Ascending aorta (tissue), 2 donors: ENCODE measurements at places on chromosomes 6 and 20.

DNA sequence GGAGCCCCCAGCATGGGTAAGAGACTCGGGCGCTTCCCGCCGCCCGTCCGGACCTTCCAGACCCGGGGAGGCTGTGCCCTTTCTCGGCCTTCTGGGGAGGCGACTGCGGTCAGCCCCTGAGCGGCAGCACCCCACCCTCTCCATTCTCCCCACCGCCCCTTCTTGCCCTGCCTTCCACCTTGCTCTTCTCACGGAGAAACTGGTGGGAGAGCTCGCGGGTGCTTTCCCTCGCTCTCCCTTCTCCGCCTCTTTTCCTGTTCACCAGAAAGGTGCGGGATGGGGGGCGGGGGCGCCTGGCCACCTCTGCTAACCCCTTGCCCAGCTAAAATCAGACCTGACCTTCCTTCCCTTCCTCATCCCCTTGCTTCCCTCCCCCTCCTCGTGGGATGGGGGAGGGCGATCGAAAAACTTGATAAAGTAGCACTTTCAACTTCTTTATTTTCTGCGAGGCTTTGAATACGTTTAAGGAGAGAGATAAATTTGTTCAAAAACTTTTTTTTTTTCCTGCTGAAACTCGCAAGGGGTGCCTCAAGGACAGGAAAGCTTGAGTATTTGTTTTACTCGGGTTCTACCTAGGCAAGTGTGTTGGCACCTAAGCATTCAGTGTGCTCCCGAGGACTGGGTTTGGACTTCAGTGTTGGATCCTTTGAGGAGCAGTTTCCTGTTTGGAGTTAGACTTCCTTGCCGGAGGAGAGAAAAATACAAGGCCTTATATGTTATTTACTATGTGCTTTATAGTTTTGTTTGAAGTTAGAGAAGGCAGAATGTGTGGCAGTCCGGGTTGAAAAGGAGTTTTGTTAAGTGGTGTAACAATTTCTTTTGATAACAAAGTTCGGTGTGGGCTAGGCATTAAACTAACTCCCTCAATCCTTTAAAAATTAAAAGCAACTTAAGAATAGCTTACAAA lies 897 bp downstream of the CD2AP start:
- peak; percentile 63 for DNase-seq

GRCh38 chr6:11277275-11278206 lies 45.1 kb upstream of the NEDD9 start:
- DNase-seq: no peak

DNA sequence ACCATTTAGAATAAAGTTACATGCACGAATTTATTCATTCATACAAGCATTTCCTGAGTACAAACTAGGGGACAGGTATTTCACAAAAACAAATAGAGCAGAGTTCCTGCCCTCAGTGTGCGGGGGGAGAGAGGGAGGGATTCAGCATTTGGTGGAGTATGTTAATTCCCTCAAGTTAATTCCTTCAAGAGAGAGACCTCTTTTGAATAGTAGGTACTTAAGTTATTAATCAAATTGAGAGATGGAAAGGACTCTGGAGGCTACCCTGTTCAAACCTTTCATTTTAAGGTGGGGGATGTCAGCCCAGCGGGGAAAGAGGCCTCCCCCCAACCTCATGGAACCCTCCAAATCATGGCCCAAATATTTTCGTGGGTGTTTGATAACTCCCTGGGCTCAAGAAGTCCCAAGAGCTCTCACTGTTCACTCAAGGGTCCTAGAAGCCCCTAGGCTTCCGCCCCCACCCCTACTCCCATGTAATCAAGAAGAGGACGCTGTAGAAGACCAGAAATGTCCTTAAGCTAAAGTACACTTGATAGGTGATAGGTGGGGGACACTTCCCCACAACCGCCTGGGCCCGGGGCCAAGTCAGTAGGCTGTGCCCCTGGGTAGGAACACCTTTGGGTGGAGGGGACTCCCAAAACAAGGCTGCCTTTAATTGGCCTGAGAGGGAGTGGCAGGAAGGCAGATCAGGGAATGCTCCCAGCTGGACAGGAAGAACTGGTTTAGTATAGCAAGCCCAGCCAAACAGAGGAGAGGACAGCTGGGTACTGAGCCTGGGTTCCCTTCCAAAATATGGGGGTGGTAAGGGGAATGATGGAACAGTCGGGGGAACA lies 2.9 kb downstream of the SDC4 start:
- DNase-seq: no peak

DNA sequence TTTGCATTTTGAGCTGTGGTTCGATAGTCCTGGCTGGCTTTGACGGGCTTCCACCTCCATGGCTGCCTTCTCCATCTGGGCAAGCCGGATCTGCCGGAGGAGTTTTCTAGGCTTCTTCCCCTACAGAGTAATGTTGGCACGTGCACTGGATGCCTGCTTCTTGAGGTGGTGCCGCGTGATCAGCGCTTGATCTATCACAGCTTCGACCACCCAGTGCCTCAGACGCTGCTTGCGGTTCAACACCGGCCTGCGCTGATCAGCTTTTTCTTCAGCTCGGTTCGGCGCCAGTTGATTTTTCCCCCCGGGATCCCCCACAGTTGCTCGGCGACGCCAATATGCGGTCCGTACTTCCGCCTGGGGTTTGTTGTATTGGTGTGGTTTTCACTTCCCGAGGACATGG lies 23.5 kb downstream of the FBXO5 start:
- no peak for DNase-seq

DNA sequence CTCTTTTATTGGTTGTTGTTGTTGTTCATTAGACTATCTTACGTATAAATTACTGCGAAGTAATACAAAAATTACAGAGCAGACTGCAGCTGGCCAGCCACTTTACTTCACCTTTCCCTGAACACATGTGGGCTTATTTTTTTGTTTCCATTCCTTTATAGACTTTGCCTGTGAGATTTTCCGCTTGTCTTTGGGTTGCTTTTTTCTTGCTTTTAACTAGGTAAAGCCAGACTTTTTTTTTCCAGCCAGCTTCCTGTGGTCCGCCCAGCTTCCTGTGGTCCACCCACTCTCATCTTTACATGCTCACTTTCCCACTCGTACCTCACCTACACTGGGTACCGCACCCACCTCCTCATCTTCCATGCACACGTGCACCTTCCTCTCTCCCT lies 79.0 kb downstream of the IPCEF1 start:
- no peak for DNase-seq

DNA sequence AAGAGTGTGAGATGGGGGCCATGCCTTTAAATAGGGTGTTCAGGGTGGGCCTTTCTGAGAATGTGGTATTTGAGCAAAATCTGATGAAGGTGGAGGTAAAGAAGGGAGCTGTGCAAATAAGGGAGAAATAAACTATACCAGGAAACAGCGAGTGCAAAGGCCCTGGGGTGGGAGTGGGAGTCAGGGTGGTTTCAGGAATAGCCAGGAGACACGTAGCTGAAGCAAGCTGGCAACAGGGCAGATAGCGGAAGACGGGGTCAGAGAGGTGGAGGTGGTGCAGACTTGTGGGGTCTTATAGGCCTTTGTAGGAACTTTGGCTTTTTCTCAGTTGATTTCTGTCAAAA lies 51.6 kb downstream of the FGD2 start:
- DNase-seq: no peak

- DNase-seq: no peak
Observed at GRCh38 chr20:14929388-14929787, 592.0 kb upstream of the FLRT3 start.

GRCh38 chr6:116087437-116088027 lies 13.1 kb upstream of the NT5DC1 start:
- no peak for DNase-seq

- DNase-seq: no peak
Observed at GRCh38 chr20:21826976-21827375, 121.5 kb downstream of the PAX1 start.

GRCh38 chr6:88376768-88377387 lies 210.7 kb upstream of the CNR1 start:
- DNase-seq: no peak

DNA sequence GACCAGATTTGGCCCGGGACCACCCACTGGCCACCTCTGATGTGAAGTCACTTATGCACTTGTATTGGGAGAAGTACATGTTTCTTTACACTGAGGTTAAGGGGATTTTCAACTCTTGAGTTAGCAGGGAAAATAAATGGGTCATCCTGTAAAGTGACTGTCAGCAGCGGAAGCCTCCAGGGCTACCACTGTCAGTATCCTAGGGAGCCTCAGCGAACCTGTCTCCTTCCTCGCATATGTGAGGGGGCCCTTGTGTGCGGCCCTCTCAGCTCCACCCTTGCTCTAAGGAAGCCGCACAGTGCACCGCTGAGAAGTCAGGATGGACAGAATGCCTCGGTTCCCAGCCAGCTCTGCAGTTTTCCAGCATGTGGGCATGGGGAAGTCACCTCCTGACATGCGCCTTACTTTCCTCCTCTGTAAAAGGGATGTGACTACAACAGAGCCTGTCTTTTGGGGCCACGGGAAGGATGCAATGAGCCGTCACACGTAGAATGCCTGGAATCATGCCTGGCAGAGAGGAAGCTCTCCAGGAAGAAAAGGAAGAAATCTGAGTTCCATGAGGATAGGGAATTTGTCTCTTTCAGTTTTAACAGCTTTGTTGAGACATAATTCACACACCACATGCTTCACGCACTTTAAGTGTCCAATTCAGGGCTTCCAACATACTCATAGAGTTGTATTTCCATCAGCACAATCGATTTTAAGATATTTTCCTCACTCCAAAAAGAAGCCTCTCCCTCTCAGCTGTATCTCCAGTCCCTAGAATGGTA lies 115.4 kb downstream of the SYCP2 start:
- DNase-seq: no peak

DNA sequence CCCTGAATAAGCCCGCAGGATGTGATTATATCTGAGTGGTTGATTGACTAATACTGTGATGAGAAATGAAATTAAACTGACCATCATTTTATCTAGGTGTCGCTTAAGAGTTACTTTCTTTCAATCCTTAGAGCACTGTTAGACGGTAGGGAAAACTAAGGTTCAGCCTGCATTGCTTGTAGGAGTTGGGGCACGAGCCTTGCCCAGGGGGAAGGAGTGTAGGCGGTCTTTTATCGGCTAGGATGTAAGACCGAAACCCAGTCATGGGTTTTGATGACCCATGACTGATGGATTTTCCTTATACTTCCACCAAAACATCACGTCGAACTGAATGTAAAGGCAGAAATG lies 392 bp upstream of the TASP1 start:
- DNase-seq: no peak

- DNase-seq: no peak
Observed at GRCh38 chr6:135274561-135275293, 93.6 kb downstream of the MYB start.

GRCh38 chr6:166757232-166758135 lies 130.4 kb upstream of the RPS6KA2 start:
- DNase-seq: no peak

DNA sequence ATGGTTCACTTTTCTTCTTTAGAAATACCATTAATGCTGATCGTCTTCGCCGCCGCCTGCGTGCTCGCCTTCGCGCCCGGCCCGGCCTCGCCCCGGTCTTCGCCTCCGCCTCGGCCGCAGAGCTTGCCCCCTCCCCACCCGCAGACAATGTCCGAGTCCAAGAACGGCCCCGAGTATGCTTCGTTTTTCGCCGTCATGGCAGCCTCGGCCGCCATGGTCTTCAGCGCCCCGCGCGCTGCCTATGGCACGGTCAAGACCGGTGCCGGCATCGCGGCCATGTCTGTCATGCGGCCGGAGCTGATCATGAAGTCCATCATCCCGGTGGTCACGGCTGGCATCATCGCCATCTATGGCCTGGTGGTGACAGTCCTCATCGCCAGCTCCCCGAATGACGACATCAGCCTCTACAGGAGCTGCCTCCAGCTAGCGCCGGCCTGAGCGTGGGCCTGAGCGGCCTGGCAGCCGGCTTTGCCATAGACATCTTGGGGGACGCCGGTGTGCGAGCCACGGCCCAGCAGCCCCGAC lies 4.8 kb upstream of the PRPH2 start:
- DNase-seq: no peak

DNA sequence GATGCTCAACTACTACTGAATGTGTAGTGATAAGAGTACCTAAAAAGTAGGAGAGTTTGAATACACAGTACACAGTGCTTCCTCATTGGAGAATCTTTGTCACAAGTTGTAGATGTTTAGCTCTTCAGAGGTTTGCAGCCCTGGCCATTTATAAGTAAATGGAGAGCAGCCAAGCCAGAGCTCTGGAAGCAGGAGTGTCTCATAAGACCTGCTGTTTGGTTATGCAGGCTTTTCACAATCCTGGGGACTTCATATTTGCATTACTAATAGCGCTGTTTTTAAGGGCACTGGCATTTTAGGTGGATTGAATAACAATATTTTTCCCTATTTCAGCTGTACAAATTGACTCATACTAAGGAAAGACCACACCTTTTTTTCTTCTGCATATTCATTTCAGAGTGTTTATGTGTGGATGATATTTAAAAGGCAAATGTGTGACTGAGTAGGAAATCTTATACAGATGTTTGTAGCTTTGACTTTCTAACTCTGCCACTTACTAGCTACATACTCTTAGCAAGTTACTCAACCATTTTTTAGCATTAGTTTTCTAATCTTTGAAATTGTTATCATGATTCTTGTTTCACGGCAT lies 730.5 kb upstream of the MAP3K7 start:
- DNase-seq: no peak

- no peak for DNase-seq
Observed at GRCh38 chr6:46440641-46441040, 50.6 kb downstream of the RCAN2 start.

DNA sequence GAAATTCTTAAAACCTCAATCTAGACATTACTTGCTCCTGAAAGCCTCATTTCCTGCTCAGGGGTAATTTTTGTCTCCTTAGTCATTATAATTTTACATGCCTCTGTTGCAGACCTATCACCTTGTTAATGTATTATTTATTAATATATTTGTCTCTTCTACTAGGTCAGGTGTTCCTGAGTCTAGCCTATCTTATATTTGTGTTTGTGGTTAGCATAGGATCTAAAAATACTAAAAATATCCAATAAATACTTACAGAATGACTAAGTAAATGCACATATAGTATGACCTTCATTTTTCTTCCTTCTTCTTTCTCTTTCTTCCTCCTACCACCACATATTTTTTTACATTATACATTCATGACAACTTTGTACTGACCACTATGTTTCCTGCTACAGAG lies 268.9 kb upstream of the HS3ST5 start:
- DNase-seq: no peak

DNA sequence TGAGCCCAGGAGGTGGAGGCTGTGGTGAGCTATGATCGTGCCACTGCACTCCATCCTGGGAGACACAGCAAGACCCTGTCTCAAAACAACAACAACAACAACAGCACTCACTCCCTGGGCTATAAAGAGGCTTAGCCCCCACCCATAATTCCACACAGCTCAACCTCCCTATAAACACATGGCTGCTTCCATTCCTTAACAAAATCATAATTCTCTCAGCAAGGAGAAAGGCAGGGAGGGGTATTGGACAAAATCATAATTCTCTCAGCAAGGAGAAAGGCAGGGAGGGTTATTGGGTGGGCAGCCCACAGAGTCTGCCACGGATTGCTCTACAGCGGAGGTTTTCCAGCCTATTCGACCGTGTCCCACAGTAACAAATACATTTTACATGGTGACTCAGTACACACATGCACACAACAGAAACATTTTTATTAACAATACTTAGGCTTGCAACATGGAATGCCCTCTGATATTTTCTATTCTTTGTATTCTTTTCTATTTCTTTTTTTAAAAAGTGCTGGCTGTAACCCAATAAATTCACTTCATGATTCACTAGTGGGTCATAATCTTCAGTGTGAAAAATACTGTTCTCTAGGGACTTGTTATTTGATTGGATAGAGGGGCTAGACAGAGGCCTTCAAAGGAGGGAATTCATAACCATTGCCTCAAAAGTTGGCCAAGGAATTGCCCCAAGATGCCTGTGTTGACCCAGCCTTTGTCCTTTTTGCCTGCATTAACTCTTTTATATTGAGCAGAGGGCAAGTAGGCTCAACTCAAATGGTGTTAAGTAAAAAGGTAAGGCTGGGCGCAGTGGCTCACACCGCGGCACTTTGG lies 50.6 kb upstream of the ZMYND8 start:
- no peak for DNase-seq
